ENCODE measurements at places on chromosomes 13 and 19.

DNA sequence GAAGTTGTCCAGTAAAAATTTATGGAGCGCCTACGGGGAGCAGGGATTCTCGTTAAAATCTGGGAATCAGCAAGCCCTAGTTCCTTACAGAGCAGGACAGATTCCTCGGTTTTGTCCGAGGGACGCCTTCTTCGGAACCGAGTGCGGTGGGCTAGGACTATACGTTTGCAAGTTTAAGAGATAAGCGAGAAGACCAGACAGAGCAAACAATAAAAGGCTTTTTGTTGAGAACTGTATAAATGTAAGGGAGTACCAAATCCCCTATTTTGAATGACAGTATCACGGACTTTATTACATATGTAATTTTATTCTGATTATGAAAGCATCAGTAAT, 971 bp upstream of the ANKRD10 start:
- no peak for DNase-seq

DNA sequence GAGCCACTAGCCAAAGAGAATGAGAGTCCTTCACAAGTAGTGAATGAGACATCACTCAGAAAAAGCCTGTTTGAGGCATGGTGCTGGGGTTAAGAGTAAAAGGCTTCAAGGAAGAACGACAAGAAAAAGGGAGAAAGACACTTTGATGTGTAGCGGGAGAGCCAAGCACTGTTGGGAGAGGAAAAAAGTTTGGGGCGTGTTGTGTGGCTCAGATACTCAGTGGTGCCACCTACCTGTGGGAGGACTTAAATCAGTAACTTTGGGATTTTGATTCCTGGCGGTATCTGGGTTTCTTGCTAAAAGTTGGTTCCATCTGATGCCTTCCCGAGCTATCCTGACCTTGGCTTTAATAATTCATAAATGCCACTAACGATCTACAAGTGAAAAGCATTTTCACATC, 12.3 kb downstream of the ELSPBP1 start:
- DNase-seq, result no peak

- DNase-seq, result no peak
Observed at GRCh38 chr13:110220471-110220870, 86.5 kb downstream of the COL4A1 start.

DNA sequence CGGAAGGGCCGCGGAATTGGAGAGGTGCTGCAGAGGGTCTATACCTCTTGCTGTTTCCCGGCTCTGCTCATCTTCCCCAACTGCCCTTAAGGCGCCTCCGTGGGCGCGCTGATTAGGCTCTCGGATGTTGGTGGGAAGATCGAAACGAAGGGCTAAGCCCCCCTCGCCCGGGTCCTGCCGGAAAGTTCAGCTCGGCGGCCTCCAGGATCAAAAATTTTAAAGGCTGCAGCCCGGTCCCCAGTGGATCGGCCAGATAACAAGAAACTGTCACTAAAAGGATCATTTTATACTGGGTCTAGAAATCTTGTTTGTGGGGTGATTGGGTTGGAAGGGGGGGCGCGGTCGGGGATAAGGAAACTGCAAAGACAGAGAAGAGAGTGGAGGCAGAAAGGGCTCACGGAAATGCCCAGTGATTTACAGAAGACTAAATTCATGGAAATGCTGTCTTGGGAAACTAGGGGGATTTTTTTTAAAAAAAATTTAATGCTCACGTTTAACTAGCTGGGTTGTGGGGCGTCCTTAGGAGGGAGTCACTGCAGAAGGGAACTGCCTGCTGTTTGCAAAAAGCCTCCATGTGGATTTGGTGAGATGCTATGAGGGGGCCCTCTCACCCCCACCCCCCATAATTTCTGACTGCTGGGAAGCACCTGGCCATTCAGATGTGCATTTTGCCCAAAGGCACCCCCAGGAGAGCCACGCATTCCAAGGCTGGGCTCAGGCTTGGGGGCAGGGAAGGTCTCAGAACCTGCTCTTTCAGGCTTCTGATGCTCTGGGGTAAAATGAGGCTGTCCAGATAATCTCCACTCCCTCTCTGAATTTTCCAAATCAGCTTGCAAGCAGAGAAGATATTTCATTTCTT, 7.7 kb downstream of the CDX2 start:
- no peak for DNase-seq

GRCh38 chr13:37375071-37375470, 223.5 kb downstream of the POSTN start:
- DNase-seq, result no peak

GRCh38 chr13:98970330-98970729, 7.5 kb downstream of the DOCK9 start:
- no peak for DNase-seq

DNA sequence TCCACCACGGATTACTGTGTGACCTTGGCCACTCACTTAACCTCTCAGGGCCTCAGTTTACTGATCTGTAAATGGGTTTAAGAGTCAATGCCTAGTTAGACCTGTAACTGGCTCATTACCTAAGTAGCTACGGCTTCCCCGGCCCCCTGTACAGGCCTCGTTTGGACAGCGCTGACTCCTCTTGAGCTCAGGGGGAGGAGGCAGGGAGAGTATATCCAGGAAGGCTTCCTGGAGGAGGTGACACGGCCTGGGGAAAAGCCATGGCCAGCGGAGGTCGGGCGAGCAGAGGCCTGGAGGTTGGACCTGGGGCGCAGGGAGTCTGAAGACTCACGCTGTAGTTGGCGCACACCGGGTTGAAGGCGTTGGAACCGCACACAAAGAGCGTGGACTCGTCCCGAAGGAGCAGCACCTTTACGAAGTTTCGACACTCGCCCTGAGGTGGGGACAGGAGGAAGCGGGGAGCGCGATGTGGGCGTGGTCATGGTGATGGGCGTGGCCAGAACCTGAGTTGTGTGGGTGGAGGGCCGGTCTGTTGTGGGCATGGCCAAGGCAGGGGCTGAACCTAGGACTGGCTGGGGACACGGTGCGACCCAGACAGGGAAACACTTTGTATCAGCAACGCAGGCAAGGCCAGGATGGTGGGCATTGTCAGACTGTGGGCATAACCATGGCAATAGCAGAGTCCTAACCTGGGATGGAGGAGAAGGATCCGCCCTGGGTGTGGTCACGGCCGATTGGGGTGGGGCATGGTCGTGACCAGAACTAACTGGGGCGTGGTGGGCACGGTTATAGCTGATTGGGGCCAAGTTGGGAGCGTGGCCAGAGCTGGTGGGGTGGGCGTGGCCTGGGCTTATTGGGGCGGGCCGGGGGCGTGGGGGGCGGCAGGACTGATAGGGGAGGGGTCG, 3.6 kb downstream of the SEMA6B start:
- DNase-seq, result no peak

- no peak for DNase-seq
Observed at GRCh38 chr19:31955061-31955460, 390.3 kb upstream of the ZNF507 start.

DNA sequence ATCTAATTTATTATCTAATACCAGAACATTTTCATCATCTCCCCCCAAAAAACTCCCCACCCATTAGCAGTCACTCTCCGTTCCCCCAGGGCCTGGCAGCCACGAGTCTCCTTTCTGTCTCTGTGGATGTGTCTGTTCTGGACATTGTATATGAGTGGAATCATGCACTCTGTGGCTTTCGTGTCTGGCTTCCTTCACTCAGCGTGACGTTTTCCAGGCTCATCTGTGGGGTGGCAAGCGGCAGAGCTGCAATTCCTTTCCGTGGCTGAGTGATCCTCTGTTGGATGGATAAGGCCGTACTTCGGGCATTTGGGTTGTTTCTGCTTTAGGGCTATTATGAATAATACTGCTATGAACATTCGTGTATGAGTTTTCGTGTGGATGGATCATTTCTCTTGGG, 3.1 kb downstream of the AP2S1 start:
- DNase-seq, result no peak

DNA sequence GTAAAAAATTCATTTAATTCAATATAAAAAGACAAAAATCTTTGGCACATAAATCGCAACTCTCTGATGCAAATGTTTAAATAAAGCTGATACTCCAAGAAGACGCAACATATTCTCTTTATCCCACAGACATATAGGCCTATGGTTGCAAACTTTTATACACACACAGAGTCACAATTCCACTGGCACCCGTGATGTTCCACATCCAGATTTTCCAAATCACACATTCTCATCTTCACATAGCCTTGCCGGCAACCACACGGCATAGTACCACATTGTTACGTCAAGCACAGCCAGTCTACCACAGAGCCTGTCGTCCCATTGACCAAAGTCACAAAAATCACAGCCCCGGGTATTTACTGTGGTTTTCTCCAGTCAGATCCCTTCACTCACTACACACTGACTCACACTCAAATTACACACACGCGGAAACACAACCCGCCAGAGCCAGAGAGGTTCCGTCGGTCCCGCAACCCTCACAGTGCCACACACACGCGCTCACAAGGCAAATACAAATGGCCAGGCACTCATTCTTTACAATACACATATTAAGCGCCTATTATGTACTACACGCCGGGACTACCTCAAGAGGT, 546 bp upstream of the ZNF546 start:
- DNase-seq, result peak; percentile 78

DNA sequence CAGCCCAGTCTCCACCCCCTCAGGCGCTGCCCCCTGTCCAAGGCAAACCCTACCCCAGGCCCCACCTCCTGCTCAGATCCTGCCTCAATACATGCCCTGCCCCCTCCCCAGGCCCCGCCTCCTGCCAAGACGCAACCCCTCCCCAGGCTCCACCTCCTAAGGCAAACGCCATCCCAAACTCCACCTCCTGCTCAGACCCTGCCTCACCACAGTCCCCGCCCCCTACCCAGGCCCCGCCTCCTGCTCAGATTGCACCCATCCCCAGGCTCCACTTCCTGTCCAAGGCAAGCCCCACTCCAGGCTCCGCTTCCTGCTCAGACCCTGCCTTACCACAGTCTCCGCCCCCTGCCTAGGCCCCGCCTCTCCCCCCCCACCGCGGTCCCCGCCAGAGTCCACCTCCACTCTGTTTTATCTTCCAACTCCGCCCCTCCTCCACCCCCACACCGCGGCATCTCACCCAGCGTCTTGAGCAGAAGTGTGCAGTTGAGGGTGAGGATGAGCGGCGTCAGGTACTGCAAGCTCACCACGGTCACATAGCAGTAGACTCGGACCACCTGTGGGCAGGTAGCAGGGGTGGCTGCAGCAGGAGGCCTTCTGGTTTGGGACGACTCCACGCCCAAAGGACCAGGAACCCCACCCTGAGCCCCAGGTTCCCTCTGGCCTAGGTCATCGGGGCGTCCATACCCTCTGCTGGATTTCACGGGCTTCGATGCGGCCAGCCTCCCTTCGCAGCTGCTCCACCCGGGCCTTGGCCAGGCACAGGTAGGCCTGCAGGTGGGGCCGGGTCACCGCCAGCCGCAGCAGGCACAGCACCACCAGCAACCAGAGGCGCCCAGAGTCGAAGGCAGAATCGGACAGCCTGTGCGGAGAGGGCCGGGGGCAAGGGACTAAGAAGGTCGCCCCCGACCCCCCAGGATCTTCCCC, 17.7 kb downstream of the TMEM161A start:
- DNase-seq, result peak; percentile 69

DNA sequence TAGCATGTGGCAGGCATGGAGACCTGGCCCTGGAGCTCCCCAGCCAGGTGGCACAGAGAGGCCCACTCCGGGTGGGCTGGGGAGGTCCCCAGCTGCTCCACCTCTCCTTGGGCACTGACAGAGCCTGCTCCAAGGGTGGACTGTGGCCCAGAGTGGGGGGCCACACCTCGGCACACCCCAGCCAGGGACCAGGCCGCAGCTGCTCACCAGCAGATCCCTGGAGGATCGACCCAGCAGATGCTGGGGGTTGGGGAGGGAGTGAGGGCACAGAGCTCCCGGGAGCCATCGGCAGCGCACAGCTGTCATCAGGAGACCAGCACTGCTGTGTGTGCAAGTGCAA, 72.0 kb upstream of the KCTD15 start:
- no peak for DNase-seq

DNA sequence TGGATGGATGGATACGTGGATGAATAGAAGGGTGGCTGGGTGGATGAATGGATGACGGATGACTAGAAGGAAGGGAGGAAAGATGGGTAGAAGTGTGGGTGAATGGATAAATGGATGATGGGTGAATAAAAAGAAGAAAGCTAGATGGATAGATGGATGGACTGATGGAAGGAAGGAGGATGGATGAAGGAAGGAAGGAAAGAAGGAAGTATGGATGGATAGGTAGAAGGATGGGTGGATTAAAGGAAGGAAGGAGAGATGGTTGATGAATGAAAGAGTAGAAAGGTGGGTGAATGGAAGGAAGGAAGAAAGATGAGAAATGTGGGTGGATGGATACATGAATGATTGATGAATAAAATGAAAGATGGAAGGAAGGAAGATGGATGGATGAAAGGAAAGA, 14.5 kb downstream of the ARHGEF18 start:
- no peak for DNase-seq

DNA sequence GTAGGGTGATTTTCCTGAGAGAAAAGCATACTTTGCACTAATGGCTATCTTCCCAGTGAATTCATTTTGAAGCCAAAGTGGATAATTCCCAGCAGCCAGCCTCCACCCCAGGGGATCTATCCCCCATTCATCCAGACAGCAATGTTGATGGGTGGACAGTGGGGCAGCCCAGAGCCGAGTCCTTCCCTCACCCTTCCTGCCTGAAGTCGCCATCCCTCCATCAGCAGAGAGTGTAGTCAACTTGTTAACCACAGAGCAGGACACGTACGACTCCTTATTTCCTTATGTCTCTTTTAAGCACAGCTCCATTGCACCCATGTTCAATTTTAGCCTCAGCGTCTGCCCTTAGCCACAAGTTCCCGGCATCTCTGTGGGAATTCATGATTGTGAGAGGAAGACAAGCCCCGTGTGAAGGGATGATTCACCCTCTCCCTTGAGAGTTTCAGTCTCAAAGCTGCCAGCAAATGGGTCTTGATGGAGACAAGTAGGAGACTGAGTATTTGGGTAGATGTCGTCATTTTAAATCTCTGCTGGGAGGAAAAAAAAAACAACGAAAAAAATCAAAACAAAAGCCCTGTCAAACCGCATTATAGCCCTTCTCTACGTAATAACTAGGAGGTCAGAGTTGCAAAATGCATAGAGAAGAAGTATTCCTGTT, 58.3 kb upstream of the MEDAG start:
- peak; percentile 99 for DNase-seq

- DNase-seq, result peak; percentile 58
Observed at GRCh38 chr13:98541701-98542203, 35.2 kb downstream of the STK24 start.

GRCh38 chr19:32662186-32662585, 12.8 kb downstream of the ANKRD27 start:
- DNase-seq, result peak; percentile 40

- no peak for DNase-seq
Observed at GRCh38 chr19:50518091-50519005, 4.6 kb upstream of the ASPDH start.

DNA sequence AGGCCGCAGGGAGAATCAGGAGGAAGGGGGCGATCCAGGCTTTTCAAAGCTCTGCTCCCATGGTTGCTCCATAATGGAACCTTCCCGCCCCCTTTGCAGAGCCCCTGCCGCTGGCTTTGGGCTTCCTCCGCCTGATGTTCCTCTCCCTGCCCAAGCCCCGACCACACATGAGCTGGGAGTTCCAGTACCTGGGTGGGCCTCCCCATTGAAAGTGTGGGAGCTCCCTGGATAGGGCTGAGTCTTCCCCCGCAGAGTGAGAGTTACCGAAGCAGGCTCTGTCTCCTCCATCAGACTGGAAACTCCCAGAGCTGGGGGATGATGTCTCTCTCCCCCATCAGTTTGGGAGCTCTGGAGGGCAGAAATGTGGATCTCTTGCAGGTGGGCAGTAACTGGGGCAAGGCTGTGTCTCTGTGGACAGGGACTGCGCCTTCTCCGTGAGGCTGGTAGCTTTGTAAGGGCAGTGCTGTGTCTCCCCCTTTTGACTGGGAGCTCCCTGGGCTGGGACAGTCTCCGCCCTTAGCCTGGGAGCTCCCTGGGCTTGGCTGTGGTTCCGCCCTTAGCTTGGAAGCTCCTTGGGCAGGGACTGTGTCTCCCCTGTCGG, 722 bp downstream of the DCAF15 start:
- DNase-seq, result peak; percentile 80

Data from EH (cell line).